NCI-H446 (cell line): ENCODE measurements at places on chromosomes 7 and 10.
A peak's percentile ranks its signal among the peaks of the same experiment; 100 is the strongest.

- DNase-seq: no peak
Observed at GRCh38 chr10:105838392-105838791, 1197.3 kb downstream of the SORCS3 start.

- no peak for DNase-seq
Observed at GRCh38 chr10:97358781-97359180, 24.3 kb upstream of the FRAT2 start.

DNA sequence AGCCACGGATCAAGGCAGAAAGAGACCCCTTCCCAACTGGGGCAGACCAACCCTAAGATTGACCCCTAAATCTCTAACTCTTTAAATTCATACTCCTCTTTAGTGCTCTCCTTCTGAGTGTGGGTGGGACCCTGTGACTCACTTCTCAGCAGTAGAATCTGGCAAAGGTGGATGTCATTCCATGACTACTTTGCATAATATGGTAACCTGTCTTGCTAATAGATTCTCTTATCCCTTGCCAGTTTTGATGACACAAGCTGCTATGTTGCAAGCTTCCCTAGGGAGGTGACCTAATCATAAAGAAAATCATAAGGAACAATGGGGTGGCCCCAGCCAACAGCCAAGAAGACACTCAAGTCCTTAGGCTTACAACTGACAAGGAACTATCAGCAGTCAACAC, 155.4 kb upstream of the VWC2 start:
- no peak for DNase-seq

GRCh38 chr7:151432658-151433521, 7.1 kb downstream of the CRYGN start:
- no peak for DNase-seq

GRCh38 chr10:117539903-117540639, 2.5 kb upstream of the EMX2 start:
- no peak for DNase-seq

- DNase-seq: no peak
Observed at GRCh38 chr10:89032141-89032891, 41.7 kb downstream of the FAS start.

DNA sequence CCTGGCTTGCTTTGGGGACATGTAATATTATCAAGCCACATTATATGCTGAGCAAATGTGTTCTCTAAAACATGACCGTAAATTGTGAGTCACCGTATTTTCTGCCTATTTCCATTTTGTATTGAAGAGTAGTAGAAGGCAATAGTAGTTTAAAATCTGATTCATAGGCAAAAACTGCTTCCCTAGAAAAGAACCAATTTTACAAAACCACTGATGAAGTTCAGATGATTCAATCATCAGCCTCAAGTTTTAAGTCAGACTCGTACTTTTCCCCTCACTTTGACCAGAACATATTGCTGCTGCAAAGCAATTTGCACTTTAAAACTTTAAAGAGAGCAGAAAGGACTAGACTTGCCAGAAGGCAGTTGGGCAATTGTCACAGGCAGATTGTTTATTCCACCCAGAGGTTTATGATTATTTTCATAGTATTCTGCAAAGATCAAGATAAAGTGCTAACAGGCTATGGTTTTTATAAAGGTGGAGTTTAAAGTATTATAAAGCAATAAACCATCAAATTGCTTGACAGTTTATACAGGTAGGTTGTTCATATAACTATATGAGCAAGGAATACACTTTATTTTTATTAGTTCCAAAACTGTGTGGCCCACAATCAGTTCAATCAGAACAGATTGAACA, 168.2 kb downstream of the ETV1 start:
- DNase-seq: no peak

- DNase-seq: no peak
Observed at GRCh38 chr7:117478836-117479224, 995 bp upstream of the CFTR start.

- no peak for DNase-seq
Observed at GRCh38 chr10:326894-327635, 191.8 kb downstream of the ZMYND11 start.

DNA sequence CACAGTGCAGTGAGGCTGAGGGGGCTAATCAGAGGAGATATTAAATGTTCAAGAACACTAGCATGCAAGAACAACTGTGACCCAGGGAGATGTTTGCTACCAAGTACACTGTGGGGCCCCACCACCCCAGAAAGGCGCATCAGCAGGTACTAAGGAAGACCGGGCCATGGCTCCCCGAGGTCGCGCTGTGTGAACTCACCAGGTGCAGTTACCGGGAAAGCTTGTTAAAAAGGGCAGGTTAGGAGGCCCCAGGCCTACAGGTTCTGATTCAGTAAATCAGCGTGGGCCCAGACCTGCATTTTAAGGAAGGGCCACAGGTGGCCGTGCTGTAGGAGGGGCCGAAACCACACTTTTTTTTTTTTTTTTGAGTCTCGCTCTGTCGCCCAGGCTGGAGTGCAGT, 54.6 kb downstream of the TMEM209 start:
- no peak for DNase-seq

DNA sequence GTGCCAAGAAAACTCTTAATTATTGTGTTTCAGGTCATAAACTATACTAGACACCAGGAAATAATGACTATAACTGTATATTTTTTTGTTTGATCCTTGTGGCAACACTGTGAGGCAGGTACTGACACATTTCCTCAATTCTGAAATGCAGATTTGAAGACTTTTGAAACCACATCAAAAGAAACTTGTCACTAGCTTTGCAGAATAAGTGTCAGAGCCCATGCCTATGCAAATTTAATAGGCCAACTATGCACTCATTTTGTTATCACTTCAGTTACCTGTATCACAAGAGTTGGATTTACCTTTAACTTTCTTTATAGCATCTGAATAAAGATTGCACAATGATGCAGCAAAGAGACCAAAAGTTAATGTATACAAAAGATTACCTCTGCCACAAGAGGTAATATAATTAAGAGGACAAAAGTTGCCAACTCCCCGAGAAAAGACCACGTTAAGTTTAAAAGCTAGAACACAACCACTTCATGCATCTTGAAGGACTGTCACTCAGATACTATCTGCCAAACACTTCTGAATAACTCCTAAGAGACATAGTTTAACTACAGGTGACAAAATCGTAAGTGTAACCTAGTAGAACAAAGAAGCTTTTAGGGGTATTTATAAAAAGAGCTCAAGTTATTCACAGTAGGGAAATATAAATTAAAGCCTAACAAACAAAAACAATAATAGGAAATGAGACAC, 80.5 kb downstream of the ELAPOR2 start:
- DNase-seq: no peak

DNA sequence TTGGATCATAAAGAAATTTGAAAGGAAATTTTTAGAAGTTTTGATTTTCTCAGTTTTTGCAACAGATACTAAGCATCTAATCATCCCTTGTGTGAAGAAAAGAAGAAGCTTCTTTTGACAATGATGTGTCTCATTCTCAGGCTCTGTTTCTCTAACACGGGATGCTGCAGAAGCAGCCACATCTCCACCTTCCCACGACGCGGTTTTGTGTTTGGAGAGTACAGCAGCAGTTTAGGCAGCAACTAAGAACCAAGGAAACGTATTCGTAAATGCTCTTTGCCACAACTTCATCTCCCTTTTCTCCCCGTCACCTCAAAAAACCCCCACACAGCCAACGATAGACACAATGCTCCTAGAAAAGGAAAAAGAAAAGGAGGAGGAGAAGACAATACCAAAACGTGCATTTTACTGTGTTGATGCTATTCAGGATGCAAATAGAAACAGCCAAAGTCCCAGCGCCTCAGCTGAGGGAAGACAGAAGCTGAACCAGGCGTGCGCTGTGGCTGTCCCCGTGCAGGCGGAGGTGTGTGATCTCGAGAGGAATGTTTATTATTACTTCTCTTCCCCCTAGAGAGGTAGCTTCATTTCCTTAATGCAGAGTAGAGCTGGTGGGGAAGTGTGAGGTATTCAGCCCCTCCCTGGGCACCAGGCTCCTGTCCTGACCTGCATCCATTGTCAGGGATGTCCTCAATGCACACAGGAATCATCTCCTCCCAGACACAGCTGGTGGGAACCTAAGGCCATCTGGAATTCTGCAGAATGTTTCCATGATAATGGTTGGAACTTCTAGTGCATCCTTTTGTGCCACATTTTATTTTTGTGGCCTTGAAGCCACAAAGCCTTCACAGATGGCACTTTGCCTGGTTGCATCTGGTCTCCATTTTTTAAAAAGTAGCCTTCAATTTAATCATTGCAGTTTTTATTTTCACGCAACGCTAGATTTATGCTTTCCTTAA, 174.6 kb upstream of the KLF6 start:
- no peak for DNase-seq

- no peak for DNase-seq
Observed at GRCh38 chr10:78229489-78229888, 195.8 kb downstream of the RPS24 start.

- no peak for DNase-seq
Observed at GRCh38 chr7:66250711-66251110, 45.6 kb downstream of the TPST1 start.

GRCh38 chr7:55019191-55019690, 424 bp downstream of the EGFR start:
- DNase-seq: no peak

GRCh38 chr7:36348256-36348655, 41.4 kb upstream of the ANLN start:
- no peak for DNase-seq

- peak; percentile 30 for DNase-seq
Observed at GRCh38 chr10:110864662-110865140, 7.0 kb upstream of the PDCD4 start.

GRCh38 chr7:153188630-153189029, 429.1 kb downstream of the ACTR3B start:
- DNase-seq: no peak

- no peak for DNase-seq
Observed at GRCh38 chr10:117492504-117492903, 50.0 kb upstream of the EMX2 start.

DNA sequence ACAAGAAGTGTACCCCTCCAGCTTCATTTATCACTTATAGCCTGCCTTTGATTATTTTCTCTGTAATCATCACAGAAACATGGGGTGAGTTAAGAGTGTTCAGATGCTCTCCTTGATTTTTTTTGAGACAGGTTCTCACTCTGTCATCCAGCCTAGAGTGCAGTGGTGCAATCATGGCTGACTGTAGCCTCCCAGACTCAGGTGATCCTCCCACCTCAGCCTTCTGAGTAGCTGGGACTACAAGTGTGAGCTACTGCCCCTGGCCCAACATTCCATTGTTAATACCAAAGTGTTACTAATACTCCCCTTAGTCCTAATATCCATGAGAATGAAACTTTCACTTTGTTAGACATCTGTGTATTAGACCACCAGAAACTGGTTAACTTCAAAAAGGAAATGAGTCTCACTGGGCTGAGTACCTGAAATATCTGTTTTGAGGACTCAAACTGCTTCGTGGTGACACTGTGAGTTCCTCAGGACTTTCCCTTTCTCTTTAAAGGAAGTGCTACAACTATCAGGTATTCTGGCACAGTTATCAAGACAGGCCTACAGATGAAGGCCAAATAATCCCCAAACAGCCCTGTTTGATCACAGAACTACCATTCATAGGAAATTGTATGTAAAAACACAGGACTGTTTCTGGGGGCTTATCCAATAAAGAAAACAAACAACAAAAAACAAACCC, 20.5 kb upstream of the CFAP70 start:
- DNase-seq: no peak

DNA sequence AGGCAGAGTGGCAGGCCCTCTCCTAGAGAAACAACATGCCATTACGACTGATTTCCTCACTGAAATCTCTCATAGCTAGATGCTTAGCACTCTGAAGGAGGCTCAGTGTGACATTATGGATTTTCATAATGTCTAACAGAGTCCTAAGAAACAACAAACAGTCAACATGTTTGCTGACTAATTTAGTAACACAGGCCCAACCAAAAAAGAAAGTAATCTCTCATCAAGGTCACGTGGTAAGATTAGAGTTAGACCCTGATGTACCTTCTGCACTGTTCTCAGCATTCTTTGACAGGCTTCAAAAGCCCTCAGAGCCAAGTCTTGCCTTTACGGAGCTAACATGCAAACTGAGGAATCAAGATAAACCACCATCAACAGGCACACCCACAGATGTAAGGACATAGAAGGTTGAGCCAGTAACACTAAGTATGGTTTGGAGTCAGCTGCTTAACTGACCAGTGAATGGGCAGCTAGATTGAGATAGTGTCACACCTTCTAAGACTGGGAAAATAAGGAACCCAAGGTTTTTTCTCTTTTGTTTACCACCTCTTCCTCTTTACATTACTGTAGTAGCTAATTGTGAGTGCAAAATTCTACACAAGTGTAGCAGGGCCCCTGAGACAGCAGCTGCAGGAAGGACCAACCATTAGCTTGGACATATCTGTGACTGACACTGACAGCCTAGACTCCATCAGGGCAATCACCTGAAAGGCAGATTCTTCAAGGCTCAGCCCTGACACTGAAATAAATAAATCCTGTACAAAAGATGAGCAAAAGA, 15.3 kb upstream of the KCNIP2 start:
- no peak for DNase-seq

- no peak for DNase-seq
Observed at GRCh38 chr7:40682696-40683095, 547.9 kb downstream of the SUGCT start.

GRCh38 chr10:60980997-60981396, 37.0 kb upstream of the RHOBTB1 start:
- no peak for DNase-seq

DNA sequence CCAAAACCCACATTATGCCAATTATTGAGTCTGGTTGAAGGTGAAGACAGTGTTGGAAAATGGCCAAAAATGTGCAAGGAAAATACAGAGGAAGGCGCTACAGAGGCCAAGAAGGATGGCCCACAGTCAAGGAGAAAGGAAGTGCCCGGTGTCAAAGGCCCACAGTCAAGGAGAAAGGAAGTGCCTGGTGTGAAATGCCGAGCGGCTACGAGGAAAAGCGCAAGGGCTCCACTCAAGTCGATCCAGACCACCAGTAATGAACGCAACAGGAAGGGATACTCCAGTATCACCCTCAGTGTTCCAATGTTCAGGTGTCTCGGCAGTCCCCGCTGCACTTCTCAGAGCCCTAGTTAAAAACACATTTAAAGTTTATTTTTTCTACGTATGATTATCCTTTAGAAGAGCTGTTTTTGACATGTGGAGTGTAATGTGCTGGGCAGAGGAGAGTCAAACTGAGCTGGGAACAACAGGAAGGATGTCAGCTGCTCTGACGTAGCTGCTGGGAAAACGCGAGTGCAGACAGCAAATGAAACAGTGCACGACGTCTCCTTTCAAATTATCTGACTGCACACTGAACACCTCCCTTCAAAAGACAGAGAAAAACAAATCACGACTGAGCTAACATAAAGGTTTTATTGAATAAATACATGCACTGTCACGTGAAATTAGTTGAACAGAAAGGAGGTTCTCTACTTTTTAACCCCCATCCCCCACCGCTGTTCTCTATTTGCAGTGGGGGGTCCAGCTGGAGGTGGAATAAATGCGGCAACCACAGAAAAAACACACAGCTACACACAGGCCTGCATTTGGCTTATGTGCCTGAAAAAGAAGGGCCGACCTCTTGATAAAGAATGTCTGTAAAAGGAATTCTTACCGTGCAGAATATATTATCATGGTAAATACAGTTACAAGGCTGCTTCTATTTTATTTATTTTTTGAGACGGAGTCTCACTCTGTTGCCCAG, 26.1 kb upstream of the NCAPG2 start:
- no peak for DNase-seq
